ENCODE measurements at places on chromosomes 3 and 15.

GRCh38 chr15:28955993-28956421 is 70.2 kb downstream of the APBA2 start:
- peak; percentile 27 for DNase-seq

DNA sequence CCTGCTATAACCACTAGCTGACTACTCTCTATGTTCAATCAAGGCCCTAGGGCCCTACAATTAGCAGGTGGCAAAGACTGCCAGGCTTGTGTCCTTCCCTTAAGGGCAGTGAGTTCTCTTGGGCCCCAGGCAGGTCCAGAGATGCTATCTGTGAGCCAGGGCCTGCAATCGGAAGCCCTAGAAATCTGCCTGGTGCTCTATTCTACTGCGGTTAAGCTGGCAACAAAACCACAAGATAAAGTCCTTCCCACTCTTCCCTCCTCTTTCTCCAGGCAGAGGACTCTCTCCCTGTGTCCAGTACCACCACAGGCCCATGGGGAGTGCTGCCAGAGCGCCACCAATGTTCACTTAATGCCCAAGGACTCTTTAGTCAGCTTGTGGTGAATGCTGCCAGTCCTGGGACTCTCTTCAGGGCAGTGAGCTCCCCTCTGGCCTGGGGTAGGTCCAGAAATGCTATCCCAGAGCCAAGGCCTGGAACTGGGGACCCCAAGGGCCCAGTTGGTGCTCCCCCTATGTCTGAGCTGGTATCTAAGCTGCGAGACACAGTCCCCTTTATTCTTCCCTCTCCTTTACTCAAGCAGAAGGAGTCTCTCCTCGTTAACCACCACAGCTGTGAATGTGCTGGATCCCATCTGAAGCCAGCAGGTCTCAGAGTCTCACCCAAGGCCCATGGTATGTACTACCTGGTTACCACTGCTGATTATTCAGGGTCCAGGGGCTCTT is 34.7 kb downstream of the XXYLT1 start:
- no peak for DNase-seq

GRCh38 chr3:167821248-167821805 is 85.8 kb downstream of the SERPINI1 start:
- no peak for DNase-seq

- DNase-seq, result no peak
Observed at GRCh38 chr15:95556866-95557225, 773.7 kb upstream of the NR2F2 start.

GRCh38 chr15:78232951-78233350 is 1.4 kb downstream of the ACSBG1 start:
- no peak for DNase-seq

- no peak for DNase-seq
Observed at GRCh38 chr3:146746190-146746589, 141.0 kb upstream of the PLSCR5 start.

- DNase-seq, result peak; percentile 93
Observed at GRCh38 chr3:57983734-57984518, 24.3 kb upstream of the FLNB start.

DNA sequence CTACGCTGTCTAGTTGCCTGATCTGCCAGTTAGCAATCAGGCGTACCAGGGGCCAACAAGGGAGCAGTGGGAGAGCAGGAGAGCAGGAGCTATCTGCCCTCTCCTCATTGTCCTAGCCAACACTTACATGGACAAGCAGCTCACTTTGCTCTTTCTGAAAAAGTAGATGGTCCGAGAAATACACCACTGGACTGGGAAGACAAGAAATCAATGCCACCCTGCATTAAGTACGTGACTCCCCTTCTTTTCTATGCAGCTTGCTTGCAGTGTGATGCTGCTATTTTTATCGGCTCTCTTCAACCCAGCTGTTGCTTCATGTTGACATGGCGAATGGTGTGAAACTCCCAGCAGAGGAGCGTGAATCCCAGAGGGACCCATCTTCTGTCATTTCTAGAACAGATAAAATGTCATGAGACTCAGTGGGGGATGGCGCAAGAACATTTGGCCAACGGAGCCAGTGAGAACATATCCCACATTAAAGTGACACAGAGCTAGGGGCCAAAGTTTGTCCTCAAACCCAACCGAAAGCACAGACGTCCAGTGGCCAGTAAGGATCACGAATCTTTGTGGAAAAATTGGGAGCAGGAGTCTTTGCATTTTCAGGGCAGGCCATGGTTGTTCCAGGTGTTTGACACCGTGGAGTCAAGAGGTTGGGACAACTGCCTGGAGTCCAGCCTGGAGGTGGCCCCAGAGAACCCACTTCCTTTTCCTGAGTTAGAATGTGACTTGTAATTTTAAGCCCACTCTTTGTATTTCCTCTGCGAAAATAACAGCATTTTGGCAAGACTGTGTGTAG is 53.7 kb upstream of the MEF2A start:
- no peak for DNase-seq
